Fibroblast of skin of back (primary cell): ENCODE measurements at places on chromosomes 6 and 20.

DNA sequence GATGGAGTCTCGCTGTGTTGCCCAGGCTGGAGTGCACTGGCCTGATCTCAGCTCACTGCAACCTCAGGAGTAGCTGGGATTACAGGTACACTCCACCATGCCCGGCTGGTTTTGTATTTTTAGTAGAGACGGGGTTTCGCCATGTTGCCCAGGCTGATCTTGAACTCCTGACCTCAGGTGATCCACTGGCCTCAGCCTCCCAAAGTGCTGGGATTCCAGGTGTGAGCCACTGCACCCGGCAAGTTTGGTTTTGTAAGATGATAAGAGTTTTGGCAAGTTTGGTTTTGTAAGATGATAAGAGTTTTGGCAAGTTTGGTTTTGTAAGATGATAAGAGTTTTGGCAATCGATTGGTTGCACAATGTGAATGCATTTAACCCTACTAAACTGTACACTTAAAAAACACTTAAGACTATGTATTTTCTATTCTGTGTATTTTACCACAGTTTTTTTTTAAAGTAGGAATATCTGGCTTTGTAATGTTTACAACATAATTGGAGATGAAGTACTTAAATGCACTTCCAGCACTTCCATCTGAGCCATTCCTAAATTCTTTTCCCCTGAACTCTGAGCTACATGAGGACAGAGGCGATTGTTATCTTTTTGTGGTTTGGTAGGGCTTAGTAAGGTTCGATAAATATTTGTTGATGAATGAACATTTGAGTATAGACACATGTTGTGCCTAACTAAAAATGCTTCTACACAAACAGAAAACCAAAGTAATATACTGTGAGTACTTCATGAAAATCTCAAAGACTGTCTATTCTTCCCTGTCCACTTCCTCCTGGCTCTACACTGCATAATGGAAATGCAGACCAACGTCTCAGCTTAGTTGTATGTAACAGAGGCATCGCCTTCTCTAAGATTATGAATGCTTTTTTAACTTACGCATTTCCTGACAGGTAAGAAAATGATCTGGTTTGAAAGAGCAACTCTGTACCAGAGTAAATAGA is 18.8 kb downstream of the SAMHD1 start:
- DNase-seq = no peak

DNA sequence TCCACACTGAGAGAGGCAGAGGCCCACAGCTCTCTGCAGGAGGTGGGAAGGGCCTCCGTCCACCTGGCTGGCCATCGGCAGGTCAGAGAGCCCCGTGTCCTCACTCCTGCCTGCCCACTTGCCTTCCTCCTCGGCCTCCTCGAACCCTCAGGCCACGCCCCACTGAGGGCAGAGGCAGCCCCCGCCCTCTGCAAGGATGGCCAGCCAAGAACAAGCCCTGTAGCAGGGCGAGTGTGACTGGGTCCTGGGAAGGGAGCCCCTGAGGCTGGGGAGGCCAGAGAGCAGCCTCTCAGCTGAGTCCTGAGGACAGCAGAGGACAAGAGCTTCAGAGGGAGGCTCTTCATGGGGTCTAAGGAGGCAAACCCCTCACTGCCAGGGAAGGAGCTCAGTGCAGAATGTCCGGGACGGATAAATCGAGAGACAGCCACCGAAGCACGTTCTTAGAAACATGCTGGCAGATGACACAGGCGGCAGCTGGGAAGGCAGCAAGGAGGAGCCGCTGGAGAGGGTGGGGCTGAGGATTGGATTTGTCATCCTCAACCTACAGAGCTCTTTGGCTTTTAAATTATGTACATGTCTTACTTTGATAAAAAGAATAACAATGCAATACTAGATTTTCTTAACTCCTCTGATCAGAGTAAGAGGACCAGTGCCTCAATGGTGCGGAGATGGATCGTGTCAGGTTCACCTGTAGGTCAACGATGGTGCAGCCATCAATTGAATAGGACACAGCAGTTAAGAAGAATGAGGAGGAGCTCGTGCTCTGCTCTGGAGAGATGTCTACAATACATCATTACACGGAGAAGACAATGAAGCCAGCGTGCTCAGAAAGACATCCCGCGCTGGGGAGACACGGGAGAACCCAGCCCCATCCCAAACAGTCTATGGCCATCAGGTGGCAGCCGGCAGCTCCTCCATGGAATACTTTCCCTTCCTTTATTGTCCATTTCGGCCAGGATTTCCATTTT is 53.0 kb downstream of the GNAS-AS1 start:
- no peak for DNase-seq

DNA sequence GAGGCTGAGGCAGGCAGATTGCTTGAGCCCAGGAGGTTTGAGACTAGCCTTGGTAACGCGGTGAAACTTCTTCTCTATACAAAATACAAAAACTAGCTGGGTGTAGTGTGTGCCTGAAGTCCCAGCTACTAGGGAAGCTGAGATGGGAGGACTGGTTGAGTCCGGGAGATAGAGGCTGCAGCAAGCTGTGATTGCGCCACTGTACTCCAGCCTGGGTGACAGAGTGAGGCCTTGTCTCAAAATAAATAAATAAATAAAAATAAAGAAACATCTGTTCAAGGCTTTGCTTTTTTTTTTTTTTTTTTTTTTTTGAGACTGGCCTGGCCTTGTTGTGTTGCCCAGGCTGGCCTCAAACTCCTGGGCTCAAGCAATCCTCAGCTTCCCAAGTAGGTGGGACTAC is 23.7 kb upstream of the SLC23A2 start:
- no peak for DNase-seq

- no peak for DNase-seq
Measured at GRCh38 chr6:98458708-98459107, 375.7 kb upstream of the POU3F2 start.

DNA sequence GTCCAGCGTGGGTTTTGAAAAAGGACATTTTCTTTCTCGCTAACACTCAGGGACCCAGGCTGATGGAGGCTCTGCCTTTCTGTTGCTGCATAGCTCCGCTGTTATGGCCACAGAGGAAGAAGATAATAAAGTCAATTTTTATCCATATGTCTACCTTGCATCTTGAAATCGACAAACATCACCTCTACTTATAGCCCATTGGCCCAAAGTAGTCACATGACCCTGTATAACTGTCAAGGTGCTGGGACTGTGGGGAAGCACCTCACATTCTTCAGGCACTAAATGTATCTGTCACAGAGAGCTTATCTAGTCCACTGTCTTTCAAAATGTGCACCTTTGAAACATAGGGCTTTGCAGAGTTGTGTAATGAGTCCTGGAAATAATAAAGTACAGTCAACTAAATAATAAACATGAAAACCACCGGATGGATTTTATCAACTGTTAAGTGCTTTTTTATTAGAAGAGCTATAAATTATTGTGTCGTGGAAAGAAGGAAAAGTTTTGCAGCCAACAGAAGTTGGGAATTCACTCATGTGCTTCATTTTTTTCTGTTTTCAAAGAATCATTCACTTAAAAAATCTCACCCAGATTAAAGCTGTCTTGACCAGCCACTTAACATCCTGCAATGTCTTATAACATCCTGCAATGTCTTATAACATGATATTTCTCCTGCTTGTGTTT is 47.7 kb upstream of the RCAN2 start:
- no peak for DNase-seq

DNA sequence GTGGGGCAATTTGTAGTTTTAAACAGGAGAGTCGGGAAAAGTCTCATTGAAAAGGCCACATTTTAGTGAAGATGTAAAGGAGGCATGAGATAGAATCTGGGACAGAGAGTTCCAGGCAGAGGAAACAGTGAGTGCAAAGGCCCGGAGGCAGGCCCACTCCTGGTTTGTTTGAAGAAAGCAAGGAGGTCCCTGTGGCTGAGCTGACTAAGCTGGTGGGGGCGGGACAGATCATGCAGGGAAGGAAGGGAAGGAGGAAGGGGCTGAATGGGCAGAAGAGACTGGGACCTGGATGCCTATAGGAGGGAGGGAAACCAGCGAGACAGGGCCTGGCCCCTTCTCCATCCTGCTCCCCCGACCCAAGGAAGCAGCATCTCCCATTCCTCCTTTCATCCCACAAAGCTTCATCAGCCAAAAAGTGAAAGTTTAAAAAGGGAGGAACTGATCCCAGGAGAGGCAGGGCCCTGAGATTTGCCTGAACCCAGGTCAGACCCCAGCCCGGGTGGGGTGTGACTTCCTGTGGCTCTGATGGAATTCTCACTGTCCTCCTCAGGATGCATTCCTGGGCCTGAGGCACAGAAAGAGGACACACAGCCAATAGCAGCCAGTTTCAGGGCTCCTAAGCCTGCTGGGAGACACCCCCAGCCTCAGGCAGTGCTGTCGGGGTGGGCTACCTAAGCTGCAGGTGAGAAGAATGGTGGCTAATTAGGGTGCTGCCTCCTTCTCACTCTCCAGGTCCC is 54.2 kb upstream of the SIRPA start:
- DNase-seq = peak; percentile 45

DNA sequence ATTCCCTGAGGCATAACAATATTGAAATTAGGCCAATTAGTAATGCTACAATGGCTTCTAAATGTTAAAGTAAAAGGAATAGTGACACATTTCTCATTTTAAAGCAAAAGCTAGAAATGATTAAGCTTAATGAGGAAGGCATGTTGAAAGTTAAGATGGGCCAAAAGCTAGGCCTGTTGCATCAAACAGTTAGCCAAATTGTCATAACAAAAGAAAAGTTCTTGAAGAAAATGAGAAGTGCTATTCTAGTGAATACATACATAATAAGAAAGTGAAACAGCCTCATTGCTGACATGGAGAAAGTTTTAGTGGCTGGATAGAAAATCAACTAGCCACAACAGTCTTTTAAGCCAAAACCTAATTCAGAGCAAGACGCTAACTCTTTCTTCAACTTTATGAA is 12.9 kb downstream of the OR2A4 start:
- DNase-seq = no peak

DNA sequence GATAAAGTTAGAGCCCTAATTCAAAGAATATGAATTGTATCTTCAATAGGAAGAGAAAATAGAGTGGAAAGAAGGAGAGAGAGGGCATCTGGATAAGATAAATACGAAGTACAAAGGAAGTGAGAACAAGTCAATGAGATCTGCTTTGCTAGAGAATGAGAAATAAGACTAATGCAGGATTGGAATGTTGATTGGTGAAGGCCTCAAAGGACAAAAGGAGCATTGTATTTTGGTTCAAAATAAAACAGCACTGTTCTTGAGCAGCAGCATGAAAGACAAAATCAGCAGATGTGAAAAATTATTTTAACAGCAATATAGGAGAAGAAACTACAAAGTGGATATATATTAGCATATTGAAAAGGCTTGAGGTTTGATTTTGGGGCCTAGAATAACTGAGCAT is 5.1 kb upstream of the TMEM244 start:
- DNase-seq = no peak

GRCh38 chr6:67121115-67121514 is 1414.1 kb upstream of the EYS start:
- no peak for DNase-seq

GRCh38 chr6:100342830-100343229 is 121.9 kb downstream of the SIM1 start:
- DNase-seq = peak; percentile 92

DNA sequence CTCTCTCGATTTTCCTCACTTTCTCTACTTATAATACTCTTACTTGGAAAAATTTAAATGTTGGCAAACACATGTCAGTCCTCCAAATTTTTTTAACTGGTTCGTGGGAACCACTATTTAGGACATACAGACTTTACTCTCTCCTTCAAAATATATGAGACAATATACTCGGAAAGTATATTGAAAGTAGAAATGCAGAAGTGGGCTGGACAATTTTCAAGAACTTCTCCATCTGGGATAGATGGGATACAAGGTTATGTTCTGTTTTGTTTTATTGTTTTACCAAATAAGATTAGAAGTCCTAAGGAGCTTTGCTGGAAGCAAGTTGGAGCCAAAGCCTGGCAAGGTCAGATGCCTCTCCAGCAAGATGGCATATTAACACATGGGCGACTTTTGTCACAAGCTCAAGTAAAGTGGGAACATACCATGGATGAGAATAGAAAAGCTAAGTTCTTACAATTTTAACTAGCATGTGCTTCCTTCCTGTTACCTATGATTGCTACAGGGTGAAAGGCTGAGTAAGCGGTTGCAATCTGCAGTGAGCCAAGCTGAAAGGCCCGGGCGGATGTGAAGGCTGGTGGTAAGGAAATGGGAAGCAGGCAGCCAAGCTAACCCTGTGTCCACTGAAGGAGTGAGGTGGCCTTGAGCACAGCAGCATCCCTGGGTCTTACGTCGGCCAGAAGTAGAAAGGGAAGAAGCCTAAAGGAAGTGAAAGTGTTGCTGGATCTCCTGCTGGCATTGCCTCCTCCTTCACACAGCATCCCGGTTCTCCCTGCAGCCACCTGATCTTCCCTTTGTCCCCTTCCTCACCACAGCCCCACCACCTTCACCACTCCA is 7.1 kb downstream of the MAP3K5 start:
- no peak for DNase-seq

DNA sequence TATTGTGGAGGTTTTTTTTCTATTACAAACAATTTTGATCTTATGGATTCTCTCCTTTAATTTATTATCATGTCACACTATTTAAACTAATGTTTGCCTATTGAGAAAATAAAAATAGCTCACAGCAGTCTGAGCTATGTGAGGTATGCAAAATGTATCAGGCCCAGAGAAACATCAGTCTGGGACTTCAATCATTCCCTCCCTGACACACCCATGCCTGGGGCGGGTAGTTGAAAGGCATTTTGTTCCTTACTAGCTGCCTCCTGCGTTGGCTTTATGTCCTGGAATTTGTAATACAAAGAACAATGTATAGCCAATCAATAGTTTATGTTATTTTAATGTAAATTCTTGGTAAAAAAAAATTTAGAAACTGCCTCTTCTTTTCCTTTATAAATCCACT is 403.3 kb downstream of the EPM2A start:
- no peak for DNase-seq

DNA sequence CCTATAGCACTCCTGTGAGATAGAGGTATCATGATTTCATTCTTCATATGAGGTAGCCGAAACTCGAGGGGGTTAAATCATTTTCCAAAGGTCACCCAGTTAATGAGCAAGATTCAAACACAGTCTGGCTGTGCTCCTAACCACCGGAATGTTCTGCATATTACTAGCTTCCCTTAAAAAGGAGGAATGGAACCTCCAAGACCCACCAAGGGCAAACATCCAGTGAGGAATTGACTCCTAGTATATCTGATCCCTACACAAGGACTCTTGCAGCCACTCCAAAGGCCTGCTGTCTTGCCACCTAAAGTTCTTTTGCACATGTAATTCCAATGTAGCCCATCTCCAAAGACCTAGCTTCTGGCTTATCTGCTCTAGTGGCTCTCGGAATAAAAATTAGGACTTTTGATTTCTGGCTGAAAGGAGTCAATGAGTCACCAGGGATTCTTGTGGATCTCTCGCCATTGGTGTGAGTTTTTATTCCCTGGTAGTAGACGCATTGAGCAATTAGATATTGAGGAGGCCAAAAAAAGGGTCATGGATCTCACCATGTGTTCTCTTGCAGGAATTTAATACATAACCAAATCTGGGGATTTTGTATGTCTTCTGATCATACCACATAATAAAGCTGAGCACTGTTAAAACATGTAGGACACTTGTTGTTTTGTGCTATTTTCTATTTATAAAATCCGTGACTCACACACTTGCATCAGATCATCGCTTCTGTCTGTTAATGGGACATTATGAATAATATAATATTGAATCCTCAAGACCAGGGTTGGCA is 9.1 kb downstream of the BCAS1 start:
- DNase-seq = peak; percentile 53

- peak; percentile 30 for DNase-seq
Measured at GRCh38 chr6:30955367-30956042, 14.7 kb downstream of the MUCL3 start.
